ENCODE measurements at places on chromosomes 3 and 15. TPM values are rescaled to one million over a fixed set of nuclear protein-coding genes. Genes with fewer than 3 reads are reported as not detected.

Gene AZI2
- 91.9 TPM for total RNA-seq

Gene NRROS
- total RNA-seq, result not detected

Gene KBTBD13
- not detected for total RNA-seq

Gene XCR1
- not detected for total RNA-seq

Gene A4GNT
- total RNA-seq, result not detected

Gene C3orf49
- not detected for total RNA-seq

Gene CCR3
- not detected for total RNA-seq

Gene FBXW12
- total RNA-seq, result not detected

Measured in astrocyte (in vitro differentiated cells and primary cell).